ENCODE measurements at places on chromosomes 4 and X.
A peak's percentile ranks its signal among the peaks of the same experiment; 100 is the strongest.

GRCh38 chrX:262381-262909, 18.7 kb upstream of the PLCXD1 start:
- DNase-seq = no peak

- DNase-seq = no peak
Measured at GRCh38 chr4:25131381-25131780, 28.9 kb downstream of the SEPSECS start.

DNA sequence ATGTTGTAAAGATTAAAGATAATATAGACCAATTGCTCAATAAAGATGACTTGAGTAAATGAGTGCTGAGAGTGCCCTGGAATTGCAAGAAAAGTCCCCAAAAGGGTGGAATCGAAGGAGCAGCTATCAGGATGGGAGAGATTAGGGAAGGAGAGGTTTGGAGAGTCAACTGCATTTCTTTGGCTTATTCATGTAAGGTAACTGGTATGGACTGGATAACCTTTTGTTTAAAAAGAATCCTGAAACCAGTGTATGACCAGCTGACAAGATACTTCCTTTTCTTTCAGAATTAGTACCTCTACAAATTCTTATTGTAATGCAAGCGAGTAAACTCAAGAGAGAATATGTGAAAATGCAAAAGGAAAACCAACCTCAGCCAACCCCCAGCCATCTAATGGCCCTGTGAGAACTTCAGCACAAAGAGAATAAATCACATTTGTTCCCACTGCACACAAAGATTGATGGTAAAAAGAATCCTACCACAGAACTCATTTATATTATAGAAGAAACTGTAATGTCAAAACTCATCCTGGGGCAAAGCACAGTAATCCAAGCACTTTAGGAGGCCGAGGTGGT, 24.5 kb upstream of the SPP1 start:
- no peak for DNase-seq

DNA sequence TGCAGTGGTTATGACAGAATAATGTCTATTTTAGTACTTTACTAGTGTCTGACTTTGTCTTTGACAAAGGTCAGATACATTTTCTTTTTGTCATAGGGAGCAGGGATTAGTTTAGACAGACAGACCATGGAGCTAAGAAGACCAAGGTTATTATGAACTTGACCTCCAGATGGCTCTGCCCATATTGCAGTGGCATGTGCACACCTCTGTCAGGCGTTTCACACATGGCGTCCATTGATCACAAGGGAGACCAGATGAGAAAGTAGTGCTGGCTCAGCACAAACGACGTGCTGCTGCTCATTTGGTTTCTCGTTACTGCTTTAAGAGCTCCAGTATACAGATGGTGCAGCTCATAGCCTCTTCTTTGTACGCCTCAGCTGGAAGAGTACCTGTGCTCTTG, 56.3 kb upstream of the HPSE start:
- no peak for DNase-seq

GRCh38 chr4:95494186-95494585, 54.6 kb downstream of the UNC5C start:
- DNase-seq = no peak

DNA sequence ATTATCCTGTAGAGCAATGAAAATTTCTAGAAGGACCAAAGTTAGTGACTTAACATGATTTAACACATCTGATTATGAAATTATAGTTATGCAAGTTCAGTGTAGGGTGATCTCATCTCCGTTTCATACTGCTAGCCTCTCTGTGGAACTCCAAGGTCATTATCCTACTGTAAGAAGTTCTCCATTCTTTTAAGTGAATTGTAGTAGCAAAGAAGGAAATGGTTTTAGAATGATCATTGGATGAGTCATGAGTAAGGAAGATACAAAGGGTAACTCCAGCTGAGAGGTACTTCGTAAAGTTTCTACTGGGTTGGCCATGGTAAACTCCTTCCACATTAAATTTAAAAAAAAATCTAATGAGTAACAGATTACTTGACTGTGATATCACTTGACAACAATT, 215.0 kb upstream of the GIMD1 start:
- no peak for DNase-seq

GRCh38 chr4:170675568-170676262, 586.0 kb upstream of the AADAT start:
- no peak for DNase-seq

GRCh38 chr4:6710282-6710681, 617 bp upstream of the MRFAP1L1 start:
- DNase-seq = no peak

DNA sequence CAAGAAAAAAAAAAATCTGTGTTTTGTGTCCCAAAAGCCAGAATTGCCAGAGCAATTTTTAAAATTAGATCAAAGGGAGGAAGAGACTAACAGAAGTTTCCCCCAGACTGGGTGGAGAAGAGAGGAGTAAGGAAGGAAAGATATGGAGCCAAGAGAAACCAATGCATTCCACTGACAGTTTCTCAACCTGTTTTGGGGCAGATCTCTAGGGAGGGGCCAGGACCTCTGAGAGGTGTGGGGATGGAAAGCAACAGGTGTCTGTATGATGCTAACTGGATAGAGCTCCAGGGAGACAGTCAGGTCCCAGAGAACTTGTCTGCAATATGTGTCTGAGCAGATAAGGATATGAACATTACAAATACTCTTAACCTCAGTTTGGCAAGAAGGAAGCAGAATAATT, 22.7 kb upstream of the GAB1 start:
- DNase-seq = no peak

- DNase-seq = no peak
Measured at GRCh38 chr4:6502147-6502546, 29.7 kb upstream of the PPP2R2C start.

- no peak for DNase-seq
Measured at GRCh38 chr4:3036131-3036952, 38.0 kb downstream of the HTT-AS start.

GRCh38 chr4:16129336-16129735, 45.5 kb upstream of the PROM1 start:
- no peak for DNase-seq

DNA sequence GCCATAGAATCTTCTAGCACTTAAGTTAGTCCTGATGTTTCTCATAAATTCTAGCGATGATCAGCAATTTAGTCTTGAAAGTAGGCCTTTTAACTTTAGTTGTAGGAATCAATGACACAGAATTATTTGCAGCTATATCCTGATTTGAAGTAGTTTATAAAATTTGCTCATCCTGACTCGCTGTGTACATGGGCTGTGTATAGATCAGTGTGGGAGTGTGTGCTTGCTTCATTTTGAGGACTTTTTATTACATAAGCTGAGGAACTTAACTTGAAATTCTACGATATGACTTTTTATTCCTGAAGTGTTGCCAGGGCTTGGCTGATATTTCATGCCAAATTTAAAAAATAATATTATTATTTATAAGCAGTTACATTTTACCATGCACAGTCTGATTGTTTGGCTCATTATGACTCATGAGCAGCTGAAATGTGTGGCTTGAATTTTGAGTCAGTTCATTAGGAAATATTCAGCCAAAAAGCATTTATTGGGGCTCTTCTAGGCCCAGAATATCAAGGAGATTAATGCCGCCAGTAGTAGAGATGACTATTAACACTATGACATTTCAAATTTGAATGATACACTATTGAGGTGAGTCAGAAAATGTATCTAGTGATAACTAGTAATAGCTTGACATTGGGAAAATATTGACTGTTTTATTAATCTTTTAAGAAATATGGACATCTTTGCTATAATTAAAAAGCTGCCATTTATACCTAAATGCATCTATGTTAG, 128.9 kb upstream of the LIMCH1 start:
- DNase-seq = no peak

- DNase-seq = peak; percentile 47
Measured at GRCh38 chrX:134186362-134187121, 50.4 kb upstream of the CCDC160 start.

DNA sequence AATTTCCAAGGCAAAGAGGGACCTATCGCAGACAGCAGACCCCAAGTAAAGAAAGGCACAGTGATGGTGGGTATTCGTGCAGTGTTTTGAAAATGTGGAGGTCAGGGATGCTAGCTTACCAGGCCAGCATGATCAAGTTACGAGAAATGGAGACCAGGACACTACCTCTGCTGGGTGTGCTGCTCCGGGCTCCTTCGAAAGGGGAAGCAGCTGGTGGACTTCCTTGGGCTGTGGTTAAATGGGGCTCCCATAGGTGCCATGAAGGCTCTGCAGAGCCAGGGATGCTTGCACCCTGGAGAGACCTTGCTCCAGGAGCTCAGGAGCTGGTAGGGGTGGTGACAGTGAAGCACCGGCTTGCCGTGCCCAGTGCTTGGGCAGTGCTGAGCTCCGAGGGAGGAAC, 68.8 kb downstream of the TBL1X start:
- no peak for DNase-seq

- DNase-seq = no peak
Measured at GRCh38 chr4:7068279-7068842, 497 bp upstream of the GRPEL1 start.

DNA sequence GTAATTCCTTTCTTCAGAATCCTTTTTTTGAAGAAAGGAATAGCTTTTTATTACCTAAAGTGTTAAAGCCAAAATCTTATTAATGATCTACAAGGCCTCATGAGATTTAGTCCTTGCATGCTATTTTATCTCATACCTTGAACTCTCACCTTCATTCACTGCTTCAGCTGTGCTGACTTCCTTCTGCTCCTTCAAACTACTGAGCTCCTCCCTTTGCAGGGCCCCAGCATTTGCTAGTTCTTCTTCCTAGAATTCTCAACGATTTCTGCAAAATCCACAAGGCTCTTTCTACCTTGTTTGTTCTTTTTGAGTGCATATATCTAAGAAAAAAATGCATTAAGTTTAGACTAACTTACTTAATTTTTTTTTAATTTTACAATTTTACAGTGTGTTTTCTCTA, 619.5 kb downstream of the EPHA5 start:
- DNase-seq = no peak

Data from activated naive CD4-positive, alpha-beta T cell treated with Interleukin-2 at 50 U/mL for 16 hours (primary cell).